Mesothelial cell of epicardium (in vitro differentiated cells): ENCODE measurements at places on chromosomes 13 and 19. TPM values are rescaled to one million over a fixed set of nuclear protein-coding genes. Genes with fewer than 3 reads are reported as not detected.

GRCh38 chr13:76656056-76656455, 230.1 kb downstream of the KCTD12 start:
- no peaks in the 10 kb centered on the region for H3K36me3 ChIP-seq
- no peaks in the 10 kb centered on the region for H3K27me3 ChIP-seq
- no peak for DNase-seq
- H3K27ac ChIP-seq, result no peak overlapping the region

DNA sequence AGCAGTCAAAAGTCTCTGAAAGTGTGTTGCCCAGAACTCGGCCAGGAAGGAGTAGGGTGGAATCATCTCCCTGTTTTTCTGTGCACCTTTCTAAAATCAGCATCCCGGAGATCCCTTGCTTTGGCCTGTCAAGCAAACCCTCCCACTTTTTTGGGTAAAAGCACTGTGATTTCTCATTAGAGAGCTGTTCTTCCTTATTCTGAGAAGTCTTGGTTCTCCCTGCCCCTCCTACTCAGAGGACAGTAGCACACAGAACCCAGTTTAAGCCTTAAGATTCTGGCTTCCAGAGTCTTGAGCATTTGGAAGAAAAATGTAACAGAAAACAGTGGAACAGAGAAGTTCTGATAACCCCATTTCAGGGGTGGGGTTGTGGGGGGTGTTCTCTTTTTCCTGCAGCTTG, 52.6 kb upstream of the KATNAL1 start:
- H3K27ac ChIP-seq, result no peak overlapping the region
- H3K4me3 ChIP-seq, result no peak overlapping the region
- H3K36me3 ChIP-seq, result no peaks in the 10 kb centered on the region
- no peaks in the 10 kb centered on the region for H3K27me3 ChIP-seq
- peaks cover 27% of the 10 kb centered on the region for H3K4me1 ChIP-seq

KLK7 gene
- 0.52 to 1.3 TPM (median 0.97 TPM) in 3 replicates for total RNA-seq

SLC15A1 gene
- total RNA-seq, result 1.0 to 1.2 TPM (median 1.0 TPM) in 3 replicates

- peaks cover 12% of the 10 kb centered on the region for H3K4me1 ChIP-seq
- H3K27ac ChIP-seq, result no peak overlapping the region
- H3K27me3 ChIP-seq, result no peaks in the 10 kb centered on the region
- no peak for DNase-seq
Observed at GRCh38 chr19:39936622-39937021, 2.2 kb upstream of the FCGBP start.

GRCh38 chr13:55583953-55584593, 1556.6 kb upstream of the PRR20A start:
- no peak overlapping the region for H3K4me3 ChIP-seq
- no peaks in the 10 kb centered on the region for H3K4me1 ChIP-seq
- peaks cover 49% of the 10 kb centered on the region for H3K27me3 ChIP-seq
- no peak for DNase-seq

CCL25 gene
- total RNA-seq, result 0.29 to 0.42 TPM in 2 of 3 replicates, not detected in the other

- H3K27me3 ChIP-seq, result no peaks in the 10 kb centered on the region
- no peak overlapping the region for H3K4me3 ChIP-seq
- H3K4me1 ChIP-seq, result peaks cover 78% of the 10 kb centered on the region
Observed at GRCh38 chr19:32032561-32032960, 312.8 kb upstream of the ZNF507 start.

DNA sequence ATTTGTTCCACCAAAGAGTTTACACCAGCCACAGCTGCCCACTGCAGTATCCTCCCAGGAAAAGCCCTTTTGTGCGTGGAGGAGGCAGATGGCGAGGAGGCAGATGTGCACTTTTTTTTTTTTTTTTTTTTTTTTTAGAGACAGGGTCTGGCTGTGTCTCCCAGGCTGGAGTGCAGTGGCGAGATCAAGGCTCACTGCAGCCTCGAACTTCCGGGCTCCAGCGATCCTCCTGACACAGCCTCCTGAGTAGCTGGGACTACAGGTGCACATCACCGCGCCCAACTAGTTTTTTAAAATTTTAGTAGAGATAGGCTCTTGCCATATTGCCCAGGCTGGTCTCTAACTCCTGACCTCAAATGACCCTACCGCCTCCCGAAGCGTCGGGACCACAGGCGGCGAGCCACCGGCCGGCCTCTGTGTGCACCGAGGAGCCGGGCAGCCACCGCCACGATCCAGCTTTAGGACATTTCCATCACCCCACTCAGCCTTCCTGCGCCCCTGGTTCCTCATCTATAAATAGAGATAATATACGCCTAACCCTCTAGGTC, 563 bp upstream of the PDCD5 start:
- no peak for DNase-seq
- peak overlapping the region; percentile 87 for H3K4me3 ChIP-seq
- H3K27ac ChIP-seq, result peak overlapping the region; percentile 73
- H3K36me3 ChIP-seq, result peaks cover 11% of the 10 kb centered on the region
- H3K4me1 ChIP-seq, result peaks cover 13% of the 10 kb centered on the region

- no peaks in the 10 kb centered on the region for H3K36me3 ChIP-seq
- peaks cover 3% of the 10 kb centered on the region for H3K27me3 ChIP-seq
- no peaks in the 10 kb centered on the region for H3K4me1 ChIP-seq
- H3K4me3 ChIP-seq, result no peak overlapping the region
Observed at GRCh38 chr13:53638040-53638439, 609.4 kb downstream of the OLFM4 start.

USHBP1 gene
- total RNA-seq, result 0.45 TPM in 1 of 3 replicates, not detected in the others

GRCh38 chr13:21058361-21058760, 3.0 kb downstream of the LATS2 start:
- H3K27me3 ChIP-seq, result no peaks in the 10 kb centered on the region
- H3K36me3 ChIP-seq, result peaks cover under 1% of the 10 kb centered on the region
- peak overlapping the region; percentile 78 for H3K4me3 ChIP-seq
- peaks cover 46% of the 10 kb centered on the region for H3K4me1 ChIP-seq
- no peak for DNase-seq
- peak overlapping the region; percentile 14 for H3K27ac ChIP-seq

GRCh38 chr13:42612021-42612765, 38.2 kb downstream of the TNFSF11 start:
- H3K27ac ChIP-seq, result no peak overlapping the region
- H3K4me3 ChIP-seq, result no peak overlapping the region
- peaks cover 7% of the 10 kb centered on the region for H3K4me1 ChIP-seq

- peaks cover 1% of the 10 kb centered on the region for H3K36me3 ChIP-seq
- H3K4me3 ChIP-seq, result peak overlapping the region; percentile 49
- no peaks in the 10 kb centered on the region for H3K27me3 ChIP-seq
- peaks cover 3% of the 10 kb centered on the region for H3K4me1 ChIP-seq
Observed at GRCh38 chr19:1131718-1132551, 28.1 kb downstream of the GPX4 start.

ACER1 gene
- 0.16 TPM in 1 of 3 replicates, not detected in the others for total RNA-seq

C19orf81 gene
- 3.0 to 5.0 TPM (median 3.5 TPM) in 3 replicates for total RNA-seq

GRCh38 chr19:21626924-21627697, 121.7 kb downstream of the ZNF429 start:
- no peak for DNase-seq
- H3K4me1 ChIP-seq, result peaks cover 2% of the 10 kb centered on the region
- no peaks in the 10 kb centered on the region for H3K36me3 ChIP-seq
- H3K4me3 ChIP-seq, result no peak overlapping the region

GRCh38 chr19:56314018-56314380, 640 bp downstream of the ZSCAN5A start:
- no peaks in the 10 kb centered on the region for H3K27me3 ChIP-seq
- peak overlapping the region; percentile 99 for H3K27ac ChIP-seq
- no peak for DNase-seq
- H3K4me1 ChIP-seq, result peaks cover 17% of the 10 kb centered on the region
- H3K36me3 ChIP-seq, result peaks cover 7% of the 10 kb centered on the region

DNA sequence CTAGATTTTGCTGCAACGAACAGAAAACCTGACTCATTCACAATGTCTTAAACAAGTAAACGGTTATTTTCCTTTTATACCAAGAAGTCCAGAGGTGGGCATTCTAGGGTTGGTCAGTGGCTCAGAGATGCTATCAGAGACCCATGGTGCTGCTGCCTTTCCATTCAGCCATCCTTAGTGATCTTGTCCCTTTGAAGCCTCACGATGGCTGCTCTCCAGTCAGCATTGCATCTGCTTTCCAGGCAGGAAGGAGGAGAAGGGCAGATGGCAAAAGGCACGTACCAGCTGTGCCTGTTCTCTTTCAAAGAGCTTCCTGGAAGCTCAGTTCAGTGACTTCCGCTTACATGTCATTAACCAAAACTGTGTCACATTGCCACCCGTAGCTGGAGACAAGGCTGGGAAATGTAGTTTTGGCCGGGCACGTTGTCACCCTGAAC, 30.1 kb downstream of the WDFY2 start:
- H3K36me3 ChIP-seq, result no peaks in the 10 kb centered on the region
- no peak overlapping the region for H3K27ac ChIP-seq
- no peak overlapping the region for H3K4me3 ChIP-seq
- no peak for DNase-seq

DNA sequence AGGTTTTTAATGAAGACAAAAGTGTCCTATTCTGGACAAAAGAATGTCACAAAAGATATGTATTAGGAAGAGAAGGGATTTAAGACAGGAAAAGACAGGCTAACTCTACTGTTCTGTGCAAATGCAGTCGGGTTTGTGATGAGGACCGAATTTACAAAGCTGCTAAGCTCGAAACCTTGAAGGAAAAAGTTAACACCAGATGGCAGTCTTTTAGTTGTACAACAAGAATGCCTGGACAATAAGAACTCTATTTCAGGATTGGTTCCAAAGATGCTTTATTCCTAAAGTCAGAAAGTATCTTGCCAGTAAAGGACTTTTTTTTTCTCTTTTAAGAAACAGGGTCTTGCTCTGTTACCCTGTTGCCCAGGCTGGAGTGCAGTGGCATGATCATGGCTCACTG, 51.1 kb downstream of the HS6ST3 start:
- H3K4me1 ChIP-seq, result no peaks in the 10 kb centered on the region
- H3K4me3 ChIP-seq, result no peak overlapping the region
- H3K36me3 ChIP-seq, result no peaks in the 10 kb centered on the region

DNA sequence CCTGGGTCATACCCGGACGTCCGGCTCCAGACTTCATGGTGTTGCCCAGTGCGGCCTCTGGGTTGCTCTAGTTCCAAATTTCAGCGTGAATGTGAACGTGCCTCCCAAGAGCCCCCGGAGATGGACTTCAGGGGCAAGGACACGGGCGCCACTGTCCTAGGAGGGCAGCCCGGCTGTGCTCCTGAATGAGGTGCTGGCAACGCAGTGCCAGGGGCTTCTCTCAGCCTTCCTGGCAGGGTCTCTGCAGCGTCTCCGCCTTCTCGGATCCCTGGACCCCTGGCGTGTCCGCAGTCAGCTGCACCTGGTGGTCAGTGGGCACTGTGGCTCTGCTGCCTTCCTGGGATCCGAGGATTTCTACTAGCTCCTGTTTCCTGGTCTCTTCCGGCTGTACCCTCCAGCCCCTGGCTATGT, 101.7 kb upstream of the MCF2L start:
- H3K36me3 ChIP-seq, result peaks cover 20% of the 10 kb centered on the region
- no peaks in the 10 kb centered on the region for H3K27me3 ChIP-seq
- H3K27ac ChIP-seq, result peak overlapping the region; percentile 25
- H3K4me1 ChIP-seq, result no peaks in the 10 kb centered on the region
- no peak overlapping the region for H3K4me3 ChIP-seq

DNA sequence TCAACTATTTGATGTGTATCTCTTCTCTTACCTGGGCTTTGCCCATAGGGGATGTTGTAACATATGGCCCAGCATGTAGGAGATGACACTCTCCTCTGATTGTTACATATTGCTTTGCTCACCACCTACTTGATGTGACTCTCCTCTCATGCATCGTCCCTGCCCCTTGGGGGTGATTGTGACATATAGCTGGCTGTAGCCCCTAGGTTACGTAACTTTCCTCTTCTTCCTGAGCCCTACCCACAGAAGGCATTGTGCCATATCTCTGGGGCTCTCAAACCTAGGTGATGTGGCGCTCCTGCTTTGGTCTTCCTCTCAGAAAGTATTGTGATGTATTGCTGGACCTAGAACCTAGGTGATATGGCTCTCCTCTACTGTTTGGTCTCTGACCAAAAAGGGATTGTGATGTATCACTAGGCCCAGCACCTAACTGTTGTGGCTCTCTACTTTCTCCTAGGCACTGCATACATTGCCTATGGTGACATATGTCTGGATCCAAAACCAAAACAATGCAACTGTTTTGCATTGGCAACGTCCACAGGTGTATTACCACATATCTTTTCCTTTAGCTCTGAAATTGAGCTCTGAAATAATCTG, 71.9 kb upstream of the ZNF724 start:
- no peak for DNase-seq
- no peak overlapping the region for H3K27ac ChIP-seq
- H3K27me3 ChIP-seq, result no peaks in the 10 kb centered on the region
- H3K4me3 ChIP-seq, result no peak overlapping the region
- no peaks in the 10 kb centered on the region for H3K4me1 ChIP-seq
- H3K36me3 ChIP-seq, result peaks cover 39% of the 10 kb centered on the region

GRCh38 chr19:18777301-18778075, 13.6 kb downstream of the COMP start:
- peaks cover 42% of the 10 kb centered on the region for H3K27me3 ChIP-seq
- no peaks in the 10 kb centered on the region for H3K36me3 ChIP-seq
- peak; percentile 19 for DNase-seq
- H3K4me1 ChIP-seq, result peaks cover 5% of the 10 kb centered on the region
- H3K27ac ChIP-seq, result no peak overlapping the region
